ENCODE measurements at places on chromosomes 3 and 15.

- DNase-seq, result no peak
Measured at GRCh38 chr15:83940136-83940535, 286.2 kb downstream of the ADAMTSL3 start.

GRCh38 chr3:99674086-99674789 is 35.8 kb downstream of the COL8A1 start:
- peak; percentile 63 for DNase-seq

- no peak for DNase-seq
Measured at GRCh38 chr3:45143673-45144671, 2.2 kb downstream of the CDCP1 start.

- DNase-seq, result no peak
Measured at GRCh38 chr3:126294211-126294808, 62.9 kb downstream of the KLF15 start.

DNA sequence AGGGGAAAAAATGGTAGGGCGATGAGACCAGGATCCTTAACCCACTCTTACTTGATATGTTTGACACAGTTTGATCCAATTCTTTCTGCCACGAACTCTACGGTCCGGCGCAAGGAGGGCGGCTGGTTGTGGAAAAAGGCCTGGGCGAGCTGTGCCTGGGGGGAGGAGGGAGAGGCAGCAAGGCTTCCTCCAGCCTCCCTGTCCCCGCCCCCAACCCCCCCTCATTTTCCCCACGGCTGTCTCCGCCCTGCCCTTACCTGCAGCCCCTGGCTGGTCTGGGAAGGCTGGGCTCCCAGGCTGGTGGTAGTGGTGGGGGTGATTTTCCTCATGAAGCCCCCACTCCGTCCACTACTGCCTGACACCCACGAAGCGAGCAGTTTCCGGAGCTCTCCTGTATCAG is 8.0 kb downstream of the CDAN1 start:
- no peak for DNase-seq

DNA sequence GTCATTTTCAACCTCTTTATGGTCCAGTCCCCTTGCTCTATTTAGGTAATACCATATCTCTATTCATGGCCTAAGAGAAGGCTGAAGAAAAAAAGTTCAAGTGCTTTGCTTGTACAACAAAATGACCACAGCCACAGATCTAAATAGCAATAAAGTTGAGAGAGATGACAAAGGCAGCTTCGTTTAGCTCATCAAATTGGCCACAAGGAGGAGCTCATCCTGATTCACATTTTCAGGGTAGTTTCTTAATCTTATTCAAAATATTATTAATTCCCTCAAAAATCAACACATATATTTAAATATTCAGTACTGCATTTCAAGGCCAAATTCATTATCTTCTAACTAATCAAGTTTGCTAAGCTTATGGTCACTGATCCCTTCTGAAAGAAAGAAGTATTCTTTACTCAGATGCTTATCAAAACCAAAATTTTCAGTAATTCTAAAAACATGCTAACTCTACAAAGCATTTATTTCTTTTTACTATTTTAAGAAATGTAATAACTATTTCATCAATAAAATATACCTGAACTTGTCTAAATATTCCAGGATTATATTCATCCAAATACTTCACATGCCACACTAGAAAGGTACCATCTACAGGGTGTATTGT is 85.5 kb downstream of the DMXL2 start:
- peak; percentile 5 for DNase-seq

DNA sequence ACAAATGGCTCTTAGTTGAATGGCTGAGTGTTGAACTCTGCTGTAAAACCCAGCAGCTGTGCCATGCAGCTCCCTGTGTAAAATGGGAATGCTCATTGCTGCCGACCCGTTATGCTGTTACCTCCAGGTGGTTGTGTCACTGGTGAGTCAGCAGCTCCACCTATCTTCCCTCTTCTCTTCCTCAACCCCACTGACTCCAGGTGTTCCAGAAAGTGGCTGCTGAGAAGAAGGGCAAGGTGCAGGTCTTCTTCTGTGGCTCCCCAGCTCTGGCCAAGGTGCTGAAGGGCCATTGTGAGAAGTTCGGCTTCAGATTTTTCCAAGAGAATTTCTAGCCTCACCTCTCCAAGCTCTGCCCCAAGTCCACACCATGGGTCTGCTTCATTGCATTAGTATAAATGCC is 41.9 kb downstream of the NOX5 start:
- DNase-seq, result no peak

GRCh38 chr15:40584191-40584590 is 9.9 kb upstream of the KNL1 start:
- DNase-seq, result no peak

DNA sequence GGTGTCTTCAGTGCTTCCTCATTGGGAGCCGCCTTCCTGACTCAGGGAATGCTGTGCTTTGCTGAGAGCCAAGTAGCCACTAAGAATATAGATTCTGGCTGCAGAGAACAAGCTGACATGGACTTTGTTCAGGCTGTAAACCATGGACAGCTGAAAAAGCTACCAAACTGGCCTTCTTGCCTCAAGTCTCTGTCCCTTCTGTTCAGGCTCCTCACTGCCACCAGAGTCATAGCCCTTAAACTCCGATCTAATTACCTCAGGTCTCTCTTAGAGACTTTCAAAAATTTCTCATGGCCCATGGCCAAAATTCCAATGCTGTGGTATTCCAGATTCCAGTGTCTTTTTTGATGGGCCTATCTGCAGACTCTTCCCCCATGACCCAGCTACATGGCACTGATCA is 19.4 kb upstream of the PTX3 start:
- DNase-seq, result no peak

DNA sequence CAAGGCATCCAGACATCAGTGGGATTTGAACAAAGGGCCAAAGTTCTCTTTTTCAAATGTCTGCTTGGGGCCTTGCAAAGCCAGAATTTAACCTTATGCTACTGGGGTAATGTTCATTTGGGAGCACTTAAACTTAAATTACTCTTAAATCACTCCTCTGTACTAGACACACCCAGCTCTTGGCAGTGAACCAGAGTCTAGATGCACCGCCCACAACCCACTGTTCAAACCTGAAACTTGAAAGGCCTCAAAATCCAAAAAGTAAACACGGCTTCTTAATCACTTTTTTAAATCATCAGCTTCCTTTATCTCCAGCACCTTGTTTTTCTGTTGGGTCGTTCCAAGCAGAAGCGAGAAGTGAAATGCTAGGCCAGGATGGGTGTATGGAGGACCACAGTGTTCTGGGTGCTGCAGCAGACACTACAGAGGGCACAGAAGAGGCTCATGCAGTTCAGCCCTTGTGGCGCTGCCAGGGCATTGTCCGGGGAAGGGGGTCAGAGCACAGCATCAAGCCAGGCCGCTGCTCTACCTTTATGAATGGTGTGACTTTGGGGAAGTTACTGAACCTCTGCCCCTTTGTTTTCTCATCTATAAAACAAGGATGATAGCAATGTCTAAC is 28.8 kb downstream of the MECOM start:
- no peak for DNase-seq

DNA sequence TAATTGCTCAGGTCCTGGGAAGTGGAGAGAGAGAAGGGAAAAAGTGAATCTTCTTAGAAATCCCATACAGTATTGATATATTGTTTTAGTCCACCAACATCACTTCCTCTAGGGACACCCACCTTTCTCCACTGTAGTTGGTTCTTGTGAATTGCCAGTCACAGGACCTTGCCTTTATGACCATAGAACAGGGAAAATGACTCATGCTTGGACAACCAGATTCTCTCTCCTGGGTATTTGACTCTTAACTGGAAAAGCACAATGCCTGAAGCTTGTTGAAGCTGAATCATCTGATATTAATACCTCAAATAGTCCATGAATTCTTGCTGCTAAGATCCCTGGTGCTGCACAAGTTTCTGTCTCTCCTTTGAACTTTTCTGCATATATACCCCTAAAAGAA is 32.5 kb upstream of the DCLK3 start:
- DNase-seq, result peak; percentile 72

GRCh38 chr3:14543446-14543845 is 3.3 kb upstream of the GRIP2 start:
- DNase-seq, result no peak

GRCh38 chr15:89860891-89861290 is 32.9 kb downstream of the AP3S2 start:
- no peak for DNase-seq

DNA sequence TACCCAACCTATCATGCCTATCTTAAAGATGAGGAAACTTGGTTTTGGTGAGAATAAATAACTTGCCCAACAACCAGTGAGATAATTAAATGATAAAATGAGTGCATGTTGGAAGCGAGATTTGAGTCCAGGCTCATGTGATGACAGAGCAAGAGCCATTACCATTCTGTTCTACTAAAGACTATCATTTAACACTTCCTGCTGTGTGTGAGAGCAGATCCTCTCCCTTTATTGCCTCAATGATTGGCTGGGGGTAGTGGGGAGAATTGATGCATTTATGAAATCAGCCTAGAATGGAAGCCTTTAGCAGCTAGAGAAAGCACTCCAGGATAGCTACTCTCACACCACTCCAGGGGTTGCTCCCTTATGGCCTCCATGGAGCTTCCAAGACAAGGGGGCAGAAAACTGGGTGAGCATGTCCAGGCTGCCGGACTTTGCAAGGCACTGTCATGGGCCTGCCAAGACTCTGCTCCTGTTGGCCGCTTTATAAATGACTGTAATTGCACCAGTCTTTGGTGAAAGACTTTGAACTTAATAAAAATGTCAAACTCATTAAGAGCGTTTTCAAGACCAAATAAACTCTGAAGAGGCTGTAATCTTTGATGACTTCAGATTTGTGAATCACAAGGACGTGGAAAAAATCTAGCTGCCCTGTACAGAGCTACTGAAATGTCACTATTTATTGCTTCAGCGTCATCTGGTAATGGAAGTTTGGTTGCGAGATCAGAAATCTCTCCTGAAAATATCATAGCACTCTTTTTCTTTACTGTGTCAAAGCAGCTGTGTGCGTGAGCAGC is 209.1 kb upstream of the NR2E3 start:
- no peak for DNase-seq

DNA sequence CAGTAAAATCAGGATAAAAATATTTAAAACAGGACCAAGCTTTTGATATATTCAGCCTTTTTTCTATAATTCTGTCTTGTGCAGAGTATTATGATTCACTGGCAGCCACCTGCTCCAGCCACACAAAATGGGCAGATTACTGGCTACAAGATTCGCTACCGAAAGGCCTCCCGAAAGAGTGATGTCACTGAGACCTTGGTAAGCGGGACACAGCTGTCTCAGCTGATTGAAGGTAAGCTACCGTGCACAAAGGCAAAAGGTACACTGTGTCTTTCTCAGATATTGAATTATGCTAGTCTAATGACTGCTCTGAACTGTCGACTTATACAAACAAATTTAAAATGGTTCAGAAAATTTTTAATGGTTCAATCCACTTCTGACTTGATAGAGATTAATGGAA is 114.2 kb downstream of the HCN4 start:
- DNase-seq, result no peak

GRCh38 chr15:43253431-43254403 is 13.0 kb downstream of the TGM5 start:
- DNase-seq, result peak; percentile 36

- no peak for DNase-seq
Measured at GRCh38 chr15:99467853-99468464, 97.8 kb upstream of the MEF2A start.

DNA sequence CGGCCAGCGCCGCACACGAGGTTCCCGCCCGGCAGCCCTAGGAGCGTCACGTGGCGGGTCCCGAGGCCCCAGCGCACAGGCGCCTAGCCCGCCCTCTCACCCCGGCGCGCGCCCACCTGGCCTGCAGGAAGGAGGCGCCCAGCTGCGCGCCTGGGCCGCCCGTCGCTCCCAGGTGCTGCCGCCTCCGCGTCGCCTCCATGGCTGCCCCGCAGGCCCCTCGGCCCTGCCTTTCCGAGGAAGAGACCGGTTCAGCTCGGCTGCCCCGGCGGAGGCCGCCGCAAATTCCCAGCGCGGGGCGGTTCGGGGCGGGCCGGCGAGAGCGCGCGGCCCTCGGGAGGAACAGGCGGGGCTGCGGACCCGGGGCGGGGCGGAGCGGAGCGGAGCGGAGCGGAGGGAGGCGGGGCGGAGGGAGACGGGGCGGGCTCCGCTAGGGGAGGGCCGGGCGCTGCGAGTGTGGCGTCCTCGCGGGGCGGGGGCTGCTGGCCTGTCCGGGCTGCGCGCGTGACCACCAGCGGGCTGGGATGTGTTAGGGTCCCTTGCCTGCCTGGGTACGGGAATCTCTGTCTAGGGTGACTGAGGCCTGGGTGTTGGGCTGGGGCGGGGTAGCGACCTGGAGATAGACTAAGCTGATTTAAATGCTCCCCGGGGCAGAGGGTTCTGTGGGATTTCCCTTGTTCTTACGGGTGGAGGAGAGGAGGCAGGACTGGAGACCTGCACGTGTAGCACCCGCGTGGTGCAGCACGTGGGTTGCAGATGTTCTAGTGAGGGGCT is at the start of gene CLN6:
CLN6 (minus strand) TSS at position 343 of the 771 bp plus-strand sequence; CDS start at position 199, 144 bp downstream.
- DNase-seq, result peak; percentile 59

GRCh38 chr3:179929091-179929529 is 107.6 kb downstream of the PEX5L start:
- DNase-seq, result peak; percentile 55

DNA sequence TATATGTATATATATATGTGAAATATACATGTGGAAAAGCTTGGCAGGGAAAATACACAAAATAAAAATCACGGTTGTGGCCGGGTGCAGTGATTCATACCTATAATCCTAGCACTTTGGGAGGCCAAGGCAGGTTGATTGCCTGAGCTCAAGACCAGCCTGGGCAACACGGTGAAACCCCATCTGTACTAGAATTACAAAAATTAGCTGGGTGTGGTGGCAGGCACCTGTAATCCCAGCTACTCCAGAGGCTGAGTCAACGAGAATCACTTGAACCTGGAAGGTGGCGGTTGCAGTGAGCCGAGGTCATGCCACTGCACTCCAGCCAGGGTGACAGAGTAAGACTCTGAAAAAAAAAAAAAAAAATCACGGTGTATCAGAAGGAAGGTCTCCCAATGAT is 20.8 kb upstream of the ARHGEF3 start:
- DNase-seq, result no peak

GRCh38 chr15:86259589-86259988 is 179.9 kb downstream of the AGBL1 start:
- no peak for DNase-seq

DNA sequence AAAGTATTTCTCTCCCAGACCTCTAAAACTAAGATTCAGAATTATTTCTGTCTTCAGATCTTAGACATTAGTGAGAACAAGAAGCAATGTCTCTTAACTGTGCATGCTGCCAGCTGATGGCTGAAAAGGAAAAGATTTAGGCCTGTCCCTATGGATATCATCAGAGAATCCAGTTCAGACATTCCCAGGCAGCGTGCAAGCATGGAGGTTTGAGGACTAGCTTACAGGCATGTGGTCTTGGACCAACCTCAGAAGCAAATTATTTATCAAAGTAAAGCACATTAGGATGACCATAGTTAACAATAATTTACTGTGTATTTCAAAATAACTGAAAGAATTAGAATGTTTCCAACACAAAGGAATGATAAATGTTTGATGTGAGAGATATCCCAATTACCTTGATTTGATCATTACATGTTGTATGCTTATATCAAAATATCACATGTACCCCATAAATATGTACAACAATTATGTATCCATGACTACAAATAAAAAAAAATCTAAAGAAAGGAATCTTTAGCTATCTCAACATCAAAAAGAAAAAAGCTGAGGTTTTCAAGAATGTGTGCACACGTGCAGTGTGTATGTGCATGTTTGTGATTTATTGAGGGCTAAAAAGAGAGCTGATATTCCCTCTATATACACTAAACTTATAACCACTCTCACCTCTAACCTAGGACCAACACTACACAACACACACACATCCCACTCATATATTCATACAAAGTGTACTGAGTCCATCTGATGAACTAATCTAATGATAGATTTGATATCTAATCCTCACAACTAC is 108.9 kb upstream of the THBS1 start:
- DNase-seq, result no peak
